Activated T-helper 2 cell treated with anti-CD3 and anti-CD28 coated beads, Interferon-gamma antibody, Interleukin-2, Interleukin-4, amounts not matched to agents 10 μg/mL and 5 μg/mL and 100 μg/mL, durations not matched to agents 14 hours and 24 hours and 36 hours (primary cell): ENCODE measurements at places on chromosomes 7 and 10.

- no peak overlapping the region for H3K4me3 ChIP-seq
- H3K36me3 ChIP-seq: peaks cover 34% of the 10 kb centered on the region
- peaks cover 54% of the 10 kb centered on the region for H3K4me1 ChIP-seq
- peak overlapping the region; percentile 35 for H3K27ac ChIP-seq
- no peaks in the 10 kb centered on the region for H3K27me3 ChIP-seq
- no peak for DNase-seq
Observed at GRCh38 chr10:92598321-92598720, 5.4 kb downstream of the KIF11 start.

DNA sequence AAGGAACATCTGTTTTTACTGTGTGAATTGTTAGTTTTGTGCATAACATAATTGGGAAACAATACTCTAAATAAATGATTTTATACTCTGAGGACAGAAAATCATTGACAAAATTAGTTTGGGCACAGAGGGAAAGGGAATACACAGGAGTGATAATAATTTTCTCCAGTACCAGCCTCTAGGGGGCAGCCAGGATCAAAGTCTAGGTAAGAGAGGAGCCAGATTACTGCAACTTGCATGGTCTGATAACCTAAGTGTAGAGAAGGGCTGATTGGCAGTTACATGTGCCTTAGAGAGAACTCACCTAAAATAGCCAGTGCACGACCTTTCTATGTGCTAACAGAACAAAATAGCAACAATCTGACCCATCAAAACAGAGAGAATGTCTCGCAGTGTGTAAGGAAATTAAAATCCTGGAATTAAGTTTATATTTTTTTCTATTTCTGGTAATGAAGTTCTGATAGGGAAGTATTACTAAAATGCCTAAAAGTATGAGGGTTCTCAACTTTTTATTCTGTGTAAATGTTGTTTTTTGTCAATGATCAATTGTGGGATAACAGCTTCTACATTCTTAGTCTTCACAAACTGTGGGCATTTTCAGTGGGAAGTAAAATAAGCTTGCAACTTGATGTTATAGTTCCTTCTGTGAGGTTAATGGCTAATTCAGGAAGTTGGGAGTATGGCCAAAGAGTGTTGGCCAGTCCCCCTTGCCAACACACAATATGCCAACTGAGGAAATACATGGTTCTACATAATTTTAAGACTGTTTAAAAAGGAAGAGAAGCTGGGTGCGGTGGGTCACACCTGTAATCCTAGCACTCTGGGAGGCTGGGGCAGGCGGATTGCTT is 66.4 kb downstream of the EXOC6 start:
- no peak overlapping the region for H3K4me3 ChIP-seq
- DNase-seq: peak; percentile 24
- H3K27ac ChIP-seq: no peak overlapping the region
- no peaks in the 10 kb centered on the region for H3K27me3 ChIP-seq
- peaks cover 3% of the 10 kb centered on the region for H3K4me1 ChIP-seq
- peaks cover 2% of the 10 kb centered on the region for H3K36me3 ChIP-seq

DNA sequence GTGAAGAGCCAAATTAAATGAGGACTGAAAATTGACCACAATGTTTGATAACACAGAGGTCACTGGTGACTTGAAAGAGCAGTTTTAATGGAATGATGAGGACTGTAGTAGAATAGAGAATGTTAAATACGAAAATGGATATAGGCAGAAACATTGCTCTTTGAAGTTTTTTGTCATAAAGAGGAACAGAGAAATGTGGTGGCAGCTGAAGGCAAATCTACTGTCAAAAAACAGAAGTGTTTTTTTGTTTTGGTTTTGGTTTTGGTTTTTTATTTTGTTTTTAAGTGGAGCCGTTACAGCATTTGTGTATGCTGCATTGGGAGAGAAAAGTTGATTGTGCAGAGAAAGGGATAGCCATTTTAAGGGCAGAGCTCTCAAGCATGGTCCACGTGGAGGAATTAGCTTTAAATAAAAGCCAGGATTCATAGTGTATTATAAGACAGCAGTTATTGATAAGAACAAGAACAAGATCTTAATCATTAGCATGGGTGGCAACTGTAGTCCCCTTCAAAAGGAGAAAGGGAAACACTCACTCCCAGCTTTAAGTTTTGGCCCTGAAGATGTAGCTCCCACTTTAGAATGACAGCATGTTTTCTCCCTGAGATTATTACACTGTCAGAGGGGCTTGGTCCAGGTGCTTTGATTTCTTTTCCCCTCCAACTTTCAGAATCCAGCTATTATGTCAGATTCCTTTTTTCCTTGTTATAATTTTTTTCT is 156.7 kb upstream of the BET1 start:
- peaks cover 9% of the 10 kb centered on the region for H3K4me1 ChIP-seq
- H3K27me3 ChIP-seq: peaks cover 2% of the 10 kb centered on the region
- H3K36me3 ChIP-seq: no peaks in the 10 kb centered on the region
- no peak overlapping the region for H3K27ac ChIP-seq
- no peak for DNase-seq
- peak overlapping the region; percentile 7 for H3K4me3 ChIP-seq

DNA sequence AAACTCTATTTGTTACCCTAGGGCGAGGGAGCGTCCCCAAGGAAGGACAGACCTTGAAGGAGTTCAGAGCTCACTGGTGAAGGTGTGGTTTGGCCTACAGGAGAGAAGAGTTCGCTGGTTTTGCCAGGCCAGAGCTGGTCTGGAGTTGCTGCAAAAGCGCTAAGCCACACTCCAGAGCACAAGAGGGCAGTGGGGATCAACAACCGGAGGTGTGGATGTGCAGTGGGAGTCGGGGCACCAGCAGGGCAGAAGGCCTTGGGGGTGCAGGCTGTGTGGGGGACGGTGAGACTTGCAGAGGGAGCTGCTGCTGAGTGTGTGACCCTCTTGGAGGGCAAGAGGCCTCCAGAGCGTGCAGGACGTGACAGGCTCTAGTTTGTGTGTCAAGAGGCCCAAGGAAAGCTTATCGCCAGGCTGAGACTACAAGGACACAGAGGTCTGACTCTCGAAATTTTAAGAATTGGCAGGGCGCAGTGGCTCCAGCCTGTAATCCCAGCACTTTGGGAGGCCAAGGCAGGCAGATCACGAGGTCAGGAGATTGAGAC is 14.3 kb upstream of the CUL1 start:
- H3K27ac ChIP-seq: no peak overlapping the region
- no peaks in the 10 kb centered on the region for H3K36me3 ChIP-seq
- no peak overlapping the region for H3K4me3 ChIP-seq
- H3K27me3 ChIP-seq: peaks cover 33% of the 10 kb centered on the region
- no peak for DNase-seq

- no peaks in the 10 kb centered on the region for H3K27me3 ChIP-seq
- H3K4me1 ChIP-seq: no peaks in the 10 kb centered on the region
- H3K36me3 ChIP-seq: no peaks in the 10 kb centered on the region
Observed at GRCh38 chr10:57262892-57263291, 901.8 kb upstream of the ZWINT start.

DNA sequence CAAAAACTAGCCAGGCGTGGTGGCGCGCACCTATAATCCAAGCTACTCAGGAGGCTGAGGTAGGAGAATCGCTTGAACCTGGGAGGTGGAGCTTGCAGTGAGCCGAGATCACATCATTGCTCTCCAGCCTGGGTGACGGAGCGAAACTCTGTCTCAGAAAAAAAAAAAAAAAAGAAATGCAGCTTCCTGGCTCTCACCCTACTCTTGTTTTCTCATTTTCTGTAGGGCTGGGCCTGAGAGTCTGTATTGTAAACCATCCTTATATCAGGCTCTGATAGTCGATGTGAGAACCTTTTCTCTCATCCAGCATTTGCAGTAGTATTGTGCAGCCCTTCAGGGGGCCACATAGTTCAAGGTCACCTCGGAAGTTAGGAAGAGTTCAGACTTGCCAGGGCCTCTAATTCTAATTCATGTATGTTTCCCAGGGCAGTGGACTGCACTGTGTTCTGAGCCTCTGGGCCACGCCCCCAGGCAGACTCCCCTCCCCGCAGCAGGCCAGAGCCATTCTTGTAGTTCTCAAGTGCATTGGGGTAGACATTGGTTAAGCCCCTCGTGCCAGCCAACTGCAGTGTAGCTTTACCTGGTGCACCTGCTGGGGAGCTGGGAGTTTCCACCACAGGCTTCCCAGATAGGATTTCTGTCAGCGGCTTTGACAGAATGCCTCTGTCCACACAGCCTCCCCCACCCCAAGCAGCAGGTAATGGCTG is 38.3 kb upstream of the PDCD4 start:
- no peak overlapping the region for H3K27ac ChIP-seq
- H3K36me3 ChIP-seq: no peaks in the 10 kb centered on the region
- H3K4me1 ChIP-seq: peaks cover 9% of the 10 kb centered on the region
- H3K27me3 ChIP-seq: no peaks in the 10 kb centered on the region

DNA sequence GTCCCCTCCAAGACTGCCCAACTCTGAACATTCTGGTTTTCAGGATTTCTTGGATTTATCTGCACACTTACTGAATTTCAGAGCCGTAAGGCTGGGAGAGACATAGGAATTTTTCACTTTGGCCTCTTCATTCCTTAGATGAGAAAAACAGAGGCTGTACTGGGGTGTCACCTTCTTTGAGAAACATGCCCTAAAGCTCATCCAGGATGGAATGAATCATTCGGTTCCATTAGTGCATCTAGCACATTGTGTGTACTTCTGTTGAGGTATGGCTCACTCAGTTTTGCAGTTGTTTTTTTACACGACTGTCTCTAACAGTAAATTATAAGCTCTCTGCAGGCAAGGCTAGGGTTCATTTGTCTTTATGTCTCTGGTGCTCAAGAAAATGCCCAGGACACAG is 383.4 kb downstream of the GATA3 start:
- no peaks in the 10 kb centered on the region for H3K27me3 ChIP-seq
- DNase-seq: no peak
- peak overlapping the region; percentile 70 for H3K27ac ChIP-seq
- peak overlapping the region; percentile 30 for H3K4me3 ChIP-seq
- H3K4me1 ChIP-seq: peaks cover 63% of the 10 kb centered on the region
- H3K36me3 ChIP-seq: peaks cover 52% of the 10 kb centered on the region

DNA sequence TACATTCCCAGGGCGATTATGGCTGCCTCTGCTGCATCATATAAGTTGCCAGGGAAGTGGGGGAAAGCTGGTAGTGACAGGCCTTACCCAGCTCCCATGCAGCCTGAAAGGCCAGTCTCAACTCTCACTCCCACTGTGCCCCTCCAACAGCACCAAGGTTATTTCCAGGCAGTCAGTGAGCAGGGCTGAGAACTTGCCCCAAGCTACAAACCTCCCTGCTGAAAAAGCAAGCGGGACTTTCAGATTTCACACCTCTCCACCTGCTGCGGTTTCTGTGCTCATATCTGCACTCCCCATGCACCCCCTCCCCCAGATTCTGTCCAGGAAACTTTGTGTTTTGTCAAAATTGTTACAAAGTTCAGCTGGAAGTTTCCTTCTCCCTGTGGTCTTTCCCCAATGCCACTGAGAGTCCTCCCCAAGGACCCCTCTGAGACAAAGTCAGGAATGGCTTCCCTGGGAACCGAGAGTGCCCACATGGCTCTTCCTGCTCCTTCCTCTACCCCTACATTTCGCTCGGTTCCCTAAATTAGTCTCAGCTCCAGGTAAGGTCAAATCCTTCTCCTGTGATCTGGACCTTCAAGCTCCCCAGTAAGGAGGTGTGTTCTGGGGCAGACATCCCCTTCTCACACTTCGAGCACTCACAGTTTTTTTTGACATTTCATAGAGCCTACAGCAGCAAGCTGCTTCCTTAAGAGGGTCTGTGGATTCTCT is 25.3 kb upstream of the WNT2 start:
- H3K4me3 ChIP-seq: no peak overlapping the region
- H3K36me3 ChIP-seq: no peaks in the 10 kb centered on the region
- DNase-seq: no peak

DNA sequence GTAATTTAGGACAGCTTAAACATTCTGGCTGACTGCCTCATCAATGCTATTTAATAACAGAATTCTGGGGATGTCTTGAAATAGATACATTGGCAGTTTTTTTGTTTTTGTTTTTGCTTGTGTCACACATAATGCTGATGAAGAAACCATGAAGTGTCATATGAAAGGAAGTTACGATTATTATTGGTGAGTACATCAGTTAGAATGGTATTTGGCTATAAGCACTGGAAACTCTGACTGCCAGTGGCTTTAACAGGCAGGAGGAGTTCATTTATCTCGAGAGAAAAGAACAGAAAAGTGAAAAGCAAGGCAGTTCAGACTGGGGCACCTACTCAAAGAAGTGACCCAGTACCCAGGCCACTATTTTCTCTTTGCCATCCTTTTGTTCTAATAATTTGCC is 18.1 kb downstream of the LSM8 start:
- DNase-seq: no peak
- H3K27me3 ChIP-seq: peaks cover 2% of the 10 kb centered on the region
- no peak overlapping the region for H3K4me3 ChIP-seq
- peaks cover 3% of the 10 kb centered on the region for H3K36me3 ChIP-seq
- no peak overlapping the region for H3K27ac ChIP-seq

DNA sequence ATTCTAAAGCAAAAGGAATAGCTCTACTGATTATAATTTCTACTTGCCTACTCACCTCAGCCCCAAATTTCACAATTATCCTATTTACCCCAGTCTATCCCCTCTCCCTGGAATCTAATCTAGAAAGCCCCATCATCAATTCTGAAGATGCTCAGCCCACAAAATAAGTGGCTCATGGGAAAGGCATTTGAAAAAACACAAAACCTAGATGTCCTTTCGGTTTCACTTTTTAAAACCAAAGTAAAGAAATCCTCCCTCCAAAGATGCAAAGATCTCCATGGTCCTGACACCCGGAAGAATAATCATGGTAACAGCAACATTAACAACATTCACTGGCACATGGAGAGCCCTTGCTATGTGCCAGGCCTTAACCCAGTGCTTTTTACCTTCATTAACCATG is 224.8 kb downstream of the FGFR2 start:
- H3K4me3 ChIP-seq: no peak overlapping the region
- no peak overlapping the region for H3K27ac ChIP-seq
- no peaks in the 10 kb centered on the region for H3K4me1 ChIP-seq
- DNase-seq: no peak

DNA sequence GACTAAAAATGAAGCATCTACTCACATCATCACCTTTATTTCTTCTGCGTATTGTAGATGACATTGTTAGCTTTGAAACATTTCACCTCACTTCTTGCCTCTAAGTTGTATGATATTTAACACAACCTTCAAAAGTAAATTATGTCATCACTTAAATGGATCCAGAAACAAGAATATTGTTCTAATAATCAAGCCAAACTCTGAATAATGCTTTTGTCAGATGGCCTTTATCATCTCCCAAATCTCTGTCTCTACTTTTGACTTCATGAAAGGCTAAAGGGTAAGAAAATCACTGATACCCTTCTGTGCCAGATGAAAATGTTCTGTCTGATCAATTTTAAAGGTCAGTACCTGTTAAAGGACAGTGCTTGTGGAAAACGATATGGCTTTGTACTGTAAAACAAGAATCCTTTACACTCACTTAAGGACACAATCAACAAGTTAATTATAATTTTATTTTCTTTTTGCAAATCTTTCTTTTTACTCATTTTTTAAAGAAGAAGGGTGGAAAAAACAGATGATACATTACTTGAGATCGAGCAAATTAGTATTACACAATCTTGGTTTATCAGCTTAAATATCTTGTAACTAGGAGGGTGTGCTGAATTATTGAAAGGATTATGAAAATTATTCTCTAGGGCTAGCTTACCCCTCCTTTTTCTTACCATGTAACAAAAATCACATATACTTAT is 309.4 kb upstream of the IGFBP3 start:
- DNase-seq: no peak
- H3K36me3 ChIP-seq: no peaks in the 10 kb centered on the region
- no peaks in the 10 kb centered on the region for H3K27me3 ChIP-seq
- no peak overlapping the region for H3K27ac ChIP-seq
- H3K4me3 ChIP-seq: no peak overlapping the region
- H3K4me1 ChIP-seq: no peaks in the 10 kb centered on the region

- no peaks in the 10 kb centered on the region for H3K36me3 ChIP-seq
- DNase-seq: no peak
- no peak overlapping the region for H3K4me3 ChIP-seq
- peaks cover 34% of the 10 kb centered on the region for H3K27me3 ChIP-seq
Observed at GRCh38 chr10:70462349-70462984, 16.1 kb upstream of the PALD1 start.
